ENCODE measurements at places on chromosomes 11 and 22.

DNA sequence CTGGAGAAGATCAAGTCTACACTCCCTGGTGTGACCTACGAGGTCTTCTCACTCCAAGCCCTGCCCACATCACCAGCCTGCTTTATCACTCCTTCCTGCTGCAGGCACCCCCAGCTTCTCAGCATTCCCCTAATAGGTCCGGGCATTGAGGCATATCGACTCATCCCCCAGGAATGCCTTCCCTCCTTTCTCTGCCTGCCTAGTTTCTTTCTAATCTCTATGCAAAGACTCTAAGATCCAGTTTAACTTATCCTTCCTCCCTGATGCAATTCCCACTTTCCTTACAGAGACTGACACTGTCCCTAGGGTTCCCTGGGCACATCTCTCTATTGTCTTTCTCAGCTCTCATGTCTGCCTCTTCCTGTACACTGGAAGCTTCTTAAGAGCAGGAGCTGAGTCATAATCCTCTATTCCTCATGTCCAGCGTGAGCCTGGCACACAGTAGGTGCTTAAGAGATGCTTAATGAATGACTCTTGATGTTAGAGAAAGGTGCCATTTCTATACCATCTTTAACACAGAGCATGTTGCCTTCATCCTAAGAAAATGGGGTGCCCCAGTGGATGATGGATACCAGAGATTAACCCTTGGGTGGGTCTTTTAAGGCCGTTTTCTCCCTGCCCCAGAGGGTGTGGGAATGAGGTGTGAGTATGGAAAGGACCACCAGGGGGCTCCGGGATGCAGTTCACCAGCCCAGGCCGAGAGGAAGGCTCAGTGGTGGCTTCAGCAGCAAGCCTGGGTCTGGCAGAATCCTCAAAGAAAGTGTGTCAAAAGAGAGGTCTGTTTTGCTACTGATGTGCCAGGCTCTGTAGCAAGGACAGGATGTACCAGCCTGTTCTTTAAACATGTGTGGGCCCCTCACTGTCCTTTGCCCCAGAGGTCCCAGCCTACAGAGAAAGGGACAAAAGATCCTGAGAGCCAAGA lies 34.7 kb downstream of the PARVA start:
- DNase-seq = peak; percentile 99

DNA sequence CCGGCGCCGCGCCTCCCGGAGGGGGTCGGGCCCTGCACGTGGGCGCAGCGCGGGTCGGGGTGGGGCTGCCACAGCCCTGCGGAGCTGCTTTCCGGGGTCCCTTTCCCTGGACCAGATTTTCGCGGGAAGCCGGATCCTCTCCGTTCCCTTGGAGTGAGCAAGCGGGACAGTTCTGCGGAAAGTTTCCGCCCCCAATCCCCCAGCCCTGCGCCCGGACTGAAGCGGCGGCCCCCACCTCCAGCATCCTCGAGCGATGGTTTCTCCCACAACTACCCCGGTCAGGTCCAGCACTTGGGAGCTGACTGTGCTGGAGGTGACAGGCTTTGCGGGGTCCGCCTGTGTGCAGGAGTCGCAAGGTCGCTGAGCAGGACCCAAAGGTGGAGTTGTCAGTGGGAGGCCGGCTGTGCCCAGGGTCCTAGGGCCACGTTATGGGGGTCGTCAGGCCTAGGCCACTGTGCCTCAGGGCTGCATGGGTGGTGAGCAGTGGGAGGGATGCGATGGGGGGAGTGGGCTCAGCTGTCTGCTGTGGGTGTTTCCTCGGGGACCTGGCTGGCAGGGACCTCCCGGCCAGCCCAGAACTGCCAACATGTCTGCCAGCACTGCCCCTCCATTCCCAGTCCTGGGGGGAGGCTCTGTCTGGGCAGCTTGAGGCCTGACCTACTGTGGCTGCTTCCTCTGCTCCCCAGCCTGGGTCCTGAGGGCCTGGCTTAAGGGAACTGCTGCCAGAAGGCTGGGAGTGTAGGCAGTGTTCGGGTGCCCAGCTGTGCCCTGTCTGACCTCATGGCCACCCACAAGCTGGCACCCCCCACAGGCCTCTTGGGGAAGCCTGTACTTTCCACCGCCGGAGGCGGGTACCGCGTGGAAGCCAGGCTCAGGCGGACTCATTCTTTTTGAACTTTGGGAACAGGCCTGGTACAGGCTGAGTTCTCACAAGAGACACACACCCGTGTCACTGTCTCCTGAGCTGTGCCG lies 726 bp downstream of the ST3GAL4 start:
- DNase-seq = peak; percentile 66

GRCh38 chr11:117972629-117973502 lies 13.3 kb upstream of the IL10RA start:
- no peak for DNase-seq

DNA sequence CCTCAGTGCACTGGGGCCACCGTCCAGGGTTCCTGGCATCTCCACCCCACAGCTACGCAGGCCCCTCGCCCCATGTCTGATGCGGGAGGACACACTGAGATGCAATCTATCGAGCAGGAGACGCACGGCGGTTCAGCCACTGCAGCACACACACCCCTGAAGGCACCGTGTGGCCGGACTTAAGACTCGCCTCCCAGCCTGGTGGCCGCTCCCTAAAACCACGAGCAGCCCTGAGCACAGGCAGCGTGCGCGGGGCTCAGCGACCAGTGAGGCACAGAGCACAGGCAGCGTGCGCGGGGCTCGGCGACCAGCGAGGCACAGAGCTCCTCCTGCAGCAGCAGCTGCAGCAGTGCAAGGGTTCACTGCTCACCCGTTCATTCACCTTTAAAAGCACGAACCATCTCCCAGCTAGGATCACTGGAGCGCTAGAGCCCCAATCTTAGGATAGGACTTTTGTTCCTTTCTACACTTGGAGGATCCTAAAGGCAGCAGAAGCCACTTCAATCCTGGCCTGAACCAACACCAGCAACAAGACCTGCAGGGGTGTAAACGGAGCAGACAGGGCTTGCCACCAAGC lies 31.4 kb downstream of the TOLLIP start:
- DNase-seq = no peak

GRCh38 chr11:63641727-63642126 lies 27.5 kb upstream of the PLAAT3 start:
- DNase-seq = peak; percentile 22

DNA sequence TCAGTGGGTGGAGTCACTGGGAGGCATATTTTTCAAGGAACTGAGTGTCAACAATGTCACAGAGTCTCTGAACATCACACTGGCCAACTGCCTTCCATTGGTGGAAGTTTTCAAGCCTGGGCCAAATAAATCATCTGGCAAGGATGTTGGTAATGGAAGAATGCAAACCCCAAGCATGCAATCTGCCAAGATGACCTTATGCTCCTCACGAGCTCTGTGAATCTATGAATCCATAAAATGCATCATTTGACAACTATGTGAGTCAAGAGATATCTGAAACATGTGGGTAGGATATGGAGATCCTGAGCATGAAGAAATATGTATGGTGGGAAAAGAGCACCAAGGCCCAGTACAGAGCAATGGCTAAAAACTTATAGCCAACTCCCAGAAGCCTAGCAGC lies 122.2 kb downstream of the PLEKHA7 start:
- peak; percentile 95 for DNase-seq

GRCh38 chr11:75913984-75914383 lies 99.0 kb downstream of the UVRAG start:
- no peak for DNase-seq
